HT1080 (cell line): ENCODE measurements at places on chromosomes 6 and 20. TPM values are rescaled to one million over a fixed set of nuclear protein-coding genes. Genes with fewer than 3 reads are reported as not detected.
A peak's percentile ranks its signal among the peaks of the same experiment; 100 is the strongest.

The APOM gene
- total RNA-seq: 1.8 and 2.5 TPM in 2 replicates

The PI16 gene
- 0.08 TPM in 1 of 2 replicates, not detected in the other for total RNA-seq

The SDHAF4 gene
- 3.0 and 3.3 TPM in 2 replicates for total RNA-seq

The PCSK2 gene
- not detected in 2 replicates for total RNA-seq

The EPB41L1 gene
- 19.8 and 31.3 TPM in 2 replicates for total RNA-seq

The CDKAL1 gene
- 12.8 and 13.5 TPM in 2 replicates for total RNA-seq

The EYA2 gene
- not detected in 2 replicates for total RNA-seq

The RIMS4 gene
- total RNA-seq: not detected in 2 replicates

- DNase-seq: no peak
These were observed 15.1 kb upstream of the RTF2 start for GRCh38 chr20:56453352-56453751.

GRCh38 chr20:45576995-45577394 is 2.1 kb downstream of the WFDC8 start:
- DNase-seq: no peak

DNA sequence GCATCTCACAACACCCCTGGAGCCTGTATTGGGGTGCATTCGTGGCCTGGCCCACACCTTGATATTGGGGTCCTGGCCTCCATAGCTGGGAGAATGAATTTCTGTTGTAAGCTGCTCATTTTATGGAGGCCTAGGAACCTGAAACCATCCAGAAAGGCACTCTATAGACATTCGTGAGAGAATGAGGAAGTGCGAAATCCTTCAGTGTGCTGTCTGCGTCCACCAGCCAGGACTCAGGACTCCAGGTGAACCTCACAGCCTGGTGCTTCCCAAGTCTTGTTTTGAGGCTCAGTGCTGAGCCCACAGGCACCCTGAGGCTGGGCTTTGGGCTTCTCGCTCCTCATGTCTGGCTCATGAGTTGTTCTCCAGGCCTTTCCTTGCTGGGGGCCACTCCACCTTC is 11.9 kb upstream of the RBBP8NL start:
- DNase-seq: no peak

DNA sequence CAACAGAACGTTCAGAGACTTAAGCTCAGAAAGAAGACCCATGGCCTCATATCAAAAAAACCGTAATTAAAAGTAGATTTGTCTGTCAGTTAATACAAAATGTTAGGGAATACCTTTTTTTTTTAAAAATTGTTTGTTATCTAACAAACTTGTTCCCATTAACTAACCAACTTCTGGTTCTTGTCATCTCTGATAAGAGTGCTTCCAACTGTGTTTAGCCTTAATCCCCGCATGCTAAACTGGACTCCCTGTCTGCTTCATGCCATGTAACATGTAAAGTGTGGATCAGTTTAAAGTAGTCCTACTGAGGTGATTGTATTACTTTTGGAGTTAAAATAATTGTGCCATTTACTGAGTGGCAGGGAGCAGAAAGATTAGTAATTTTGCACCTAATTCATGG is 6.3 kb downstream of the JARID2 start:
- no peak for DNase-seq

DNA sequence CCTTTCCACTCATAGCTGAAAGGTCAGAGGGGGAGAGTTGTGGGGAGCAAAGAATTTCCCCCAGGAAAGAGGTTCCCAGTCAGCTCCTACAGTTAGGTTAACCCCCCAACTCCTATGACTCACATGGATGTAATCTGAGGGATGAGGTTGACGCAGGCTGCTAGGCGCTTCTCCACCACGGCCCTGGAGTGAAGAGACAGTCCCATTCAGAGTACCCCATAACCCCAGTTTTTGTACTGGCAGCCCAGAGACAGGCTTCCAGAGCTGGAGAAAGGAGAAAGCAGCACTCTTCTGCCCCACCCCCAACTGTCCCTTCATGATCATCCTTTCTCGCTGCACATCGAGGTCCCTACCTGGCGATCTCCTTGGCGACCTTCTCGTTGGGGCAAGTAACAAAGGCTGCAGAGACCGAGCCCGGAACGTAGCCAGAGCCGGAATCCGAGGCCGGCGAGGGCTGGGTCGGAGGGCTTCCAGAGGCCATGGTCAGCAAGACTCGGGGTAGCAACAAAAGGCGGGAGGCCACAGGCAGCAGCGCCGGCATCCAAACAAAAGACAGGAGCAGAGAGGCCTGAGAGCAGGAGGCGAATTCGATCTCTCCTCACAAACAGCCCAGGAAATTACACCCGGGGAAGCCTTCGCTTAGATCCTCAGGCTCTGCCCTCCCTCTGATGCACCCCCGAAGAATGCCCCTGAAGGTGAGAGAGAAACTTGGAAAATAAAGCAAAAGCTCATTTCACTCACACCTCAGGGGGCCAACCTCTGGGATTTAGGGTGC is 592 bp downstream of the CUTA start:
- DNase-seq: peak; percentile 80

- no peak for DNase-seq
These were observed 377.6 kb downstream of the ESR1 start for GRCh38 chr6:152184917-152185574.

- DNase-seq: no peak
These were observed 292.8 kb downstream of the CDC5L start for GRCh38 chr6:44680202-44680720.

- DNase-seq: no peak
These were observed 1.6 kb downstream of the TNFRSF6B start for GRCh38 chr20:63697868-63698545.

- DNase-seq: no peak
These were observed 80.8 kb upstream of the BEND3 start for GRCh38 chr6:107196152-107196551.

DNA sequence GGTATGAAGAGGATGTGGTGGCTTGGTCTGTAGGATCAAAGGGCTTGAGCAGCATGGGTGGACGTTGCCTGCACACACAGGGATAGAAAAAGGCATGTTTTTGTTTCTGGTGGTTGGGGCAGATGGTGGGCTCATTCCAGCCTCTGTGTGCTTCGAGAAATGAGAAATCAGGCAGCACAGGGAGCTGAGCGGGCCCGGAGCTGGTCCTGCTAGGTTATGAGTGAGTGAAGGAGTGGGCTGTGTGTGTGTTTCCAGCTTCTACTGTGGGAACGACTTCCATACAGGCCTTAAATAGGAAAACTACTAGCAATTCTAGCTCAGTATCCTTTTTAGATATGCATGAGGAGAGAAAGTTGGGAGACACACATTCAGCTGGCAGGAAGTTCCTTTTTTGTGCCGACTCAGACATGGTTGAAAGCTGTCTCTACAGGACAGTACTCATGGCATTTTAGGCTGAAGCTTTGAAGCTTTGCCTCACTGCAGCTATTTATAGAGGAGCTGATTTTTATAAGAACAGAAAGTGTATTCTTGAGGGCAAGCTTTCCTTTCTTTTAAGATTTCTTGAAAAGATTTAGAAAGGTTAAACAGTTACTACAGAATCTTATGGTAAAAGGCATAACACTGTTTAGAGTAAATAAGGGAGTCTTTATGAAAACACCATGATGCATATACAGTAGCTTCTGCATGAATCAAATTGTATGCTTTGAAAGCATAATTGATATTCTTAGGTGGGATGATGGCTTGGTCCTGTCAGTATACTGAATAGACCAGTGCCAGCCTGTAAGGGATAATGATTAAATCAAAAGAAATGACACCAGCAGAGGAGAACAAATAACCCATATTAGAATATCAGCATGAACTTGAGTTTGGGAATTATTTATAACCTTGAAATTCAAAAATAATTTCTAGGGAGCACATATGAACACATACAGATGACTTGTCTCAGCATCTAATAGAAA is 104.0 kb upstream of the MAN1A1 start:
- DNase-seq: no peak

GRCh38 chr6:144065213-144065660 is 30.1 kb downstream of the SF3B5 start:
- DNase-seq: no peak

DNA sequence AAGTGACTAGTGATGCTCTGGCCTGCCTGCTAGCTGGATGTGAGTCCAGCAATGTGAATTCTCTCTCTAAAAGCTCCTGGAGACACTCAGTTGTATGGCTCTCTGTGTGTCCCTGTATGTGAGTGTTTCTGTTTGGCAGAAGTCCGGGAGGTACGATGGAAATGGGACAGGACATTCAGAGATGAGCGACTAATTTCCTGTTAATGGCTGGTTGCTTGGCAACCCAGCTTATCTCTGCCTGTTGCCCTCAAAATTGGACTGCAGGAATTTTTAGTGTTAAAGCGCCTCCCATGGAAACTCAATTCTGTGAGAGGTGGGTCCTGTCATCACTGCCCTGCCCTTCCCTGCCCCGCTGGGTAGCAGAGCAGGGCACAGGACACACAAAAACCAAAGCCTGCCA is 136.8 kb upstream of the LRFN2 start:
- DNase-seq: peak; percentile 81

DNA sequence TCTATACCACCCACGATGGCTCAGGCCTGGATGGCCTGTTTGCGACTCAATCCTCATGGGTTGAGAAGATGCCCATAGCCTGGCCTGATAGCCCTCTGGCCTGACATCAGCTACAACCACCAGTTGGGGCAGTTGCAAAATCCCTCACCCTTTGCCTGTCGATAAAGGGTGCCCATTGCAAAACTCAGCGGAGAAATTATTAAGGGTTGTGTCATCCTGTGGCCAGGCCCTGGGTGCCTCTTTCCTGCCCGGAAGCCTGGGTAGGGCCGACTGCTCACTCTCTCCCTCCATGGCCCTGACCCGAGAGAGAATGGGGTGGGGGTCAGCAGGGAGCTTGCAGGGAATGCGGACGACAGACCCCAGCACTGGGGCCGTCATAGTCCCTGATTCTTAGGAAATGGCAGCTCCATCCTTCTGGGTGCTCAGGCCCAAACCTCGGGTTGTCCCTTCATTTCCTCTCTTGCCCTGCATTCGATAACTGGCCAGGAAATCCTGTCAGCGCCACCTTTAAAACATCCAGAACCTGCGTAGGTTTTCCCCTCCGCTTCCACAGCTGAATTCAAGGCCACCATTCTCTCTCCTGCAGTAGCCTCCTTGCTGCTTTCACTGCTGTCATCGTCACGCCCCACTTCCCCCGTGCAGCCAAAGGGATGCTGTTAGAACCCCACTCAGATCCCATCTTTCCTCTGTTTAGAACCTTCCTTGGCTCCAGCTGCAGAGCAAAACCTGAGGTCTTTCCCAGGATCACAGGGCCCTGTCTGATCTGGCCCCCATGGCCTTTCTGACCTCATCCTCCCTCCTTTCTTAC is 31.1 kb downstream of the CEBPB start:
- DNase-seq: peak; percentile 32

- DNase-seq: no peak
These were observed 33.1 kb downstream of the RALGAPA2 start for GRCh38 chr20:20679316-20679715.

GRCh38 chr6:111823831-111824607 is 49.2 kb downstream of the FYN start:
- DNase-seq: peak; percentile 55

- no peak for DNase-seq
These were observed 11.8 kb upstream of the ZMYND8 start for GRCh38 chr20:47368301-47368700.

DNA sequence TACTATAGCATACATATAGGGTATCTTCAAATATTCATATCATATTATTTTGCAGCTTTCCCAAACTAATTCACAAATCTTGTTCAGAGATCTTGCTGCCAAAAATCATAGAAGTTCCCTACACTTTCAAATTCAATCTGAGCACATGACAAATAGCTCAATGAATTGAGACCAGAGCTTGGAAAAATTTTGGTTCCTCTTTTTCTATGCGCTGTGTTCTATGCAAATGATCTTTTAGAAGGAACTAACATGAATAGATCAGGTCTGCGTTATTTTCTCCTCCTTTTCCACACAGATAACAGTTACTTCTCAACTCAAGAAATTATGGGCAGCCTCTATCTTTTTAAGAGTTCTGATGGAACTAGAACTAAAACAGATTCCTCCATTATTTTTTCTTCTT is 316.3 kb downstream of the ARHGAP18 start:
- DNase-seq: no peak

DNA sequence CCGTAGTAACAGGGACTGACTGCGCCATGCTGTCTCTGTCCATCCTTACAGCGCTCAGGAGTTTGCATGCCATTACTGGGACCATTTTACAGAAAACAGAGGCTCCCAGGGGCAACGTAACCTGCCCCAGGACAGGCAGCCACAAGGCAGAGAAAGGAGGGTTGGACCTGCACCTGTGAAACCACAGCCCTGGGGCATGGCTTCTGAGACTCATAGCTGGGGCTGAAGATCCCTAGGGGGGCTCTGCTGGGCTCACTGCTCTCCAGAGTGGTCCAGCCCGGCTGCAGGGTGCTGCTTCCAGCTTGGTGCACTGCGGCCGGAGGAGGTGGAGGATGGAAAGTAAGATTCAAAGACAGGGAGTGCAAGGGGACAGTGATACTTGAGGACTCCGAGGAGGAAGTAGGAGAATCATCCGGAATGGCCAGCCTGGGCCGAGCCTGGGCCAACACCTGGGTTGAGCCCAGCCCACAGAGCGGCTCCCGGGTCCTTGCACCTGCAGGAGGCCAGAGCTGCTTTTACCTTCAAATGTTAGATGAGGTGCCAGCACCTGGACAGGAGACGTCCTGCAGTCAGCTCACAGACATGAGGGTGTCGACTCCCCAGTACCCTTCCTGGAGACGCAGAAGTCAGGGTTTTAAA is 183.2 kb downstream of the CDH4 start:
- no peak for DNase-seq
